ENCODE measurements at places on chromosomes 12 and 14.
A peak's percentile ranks its signal among the peaks of the same experiment; 100 is the strongest.

DNA sequence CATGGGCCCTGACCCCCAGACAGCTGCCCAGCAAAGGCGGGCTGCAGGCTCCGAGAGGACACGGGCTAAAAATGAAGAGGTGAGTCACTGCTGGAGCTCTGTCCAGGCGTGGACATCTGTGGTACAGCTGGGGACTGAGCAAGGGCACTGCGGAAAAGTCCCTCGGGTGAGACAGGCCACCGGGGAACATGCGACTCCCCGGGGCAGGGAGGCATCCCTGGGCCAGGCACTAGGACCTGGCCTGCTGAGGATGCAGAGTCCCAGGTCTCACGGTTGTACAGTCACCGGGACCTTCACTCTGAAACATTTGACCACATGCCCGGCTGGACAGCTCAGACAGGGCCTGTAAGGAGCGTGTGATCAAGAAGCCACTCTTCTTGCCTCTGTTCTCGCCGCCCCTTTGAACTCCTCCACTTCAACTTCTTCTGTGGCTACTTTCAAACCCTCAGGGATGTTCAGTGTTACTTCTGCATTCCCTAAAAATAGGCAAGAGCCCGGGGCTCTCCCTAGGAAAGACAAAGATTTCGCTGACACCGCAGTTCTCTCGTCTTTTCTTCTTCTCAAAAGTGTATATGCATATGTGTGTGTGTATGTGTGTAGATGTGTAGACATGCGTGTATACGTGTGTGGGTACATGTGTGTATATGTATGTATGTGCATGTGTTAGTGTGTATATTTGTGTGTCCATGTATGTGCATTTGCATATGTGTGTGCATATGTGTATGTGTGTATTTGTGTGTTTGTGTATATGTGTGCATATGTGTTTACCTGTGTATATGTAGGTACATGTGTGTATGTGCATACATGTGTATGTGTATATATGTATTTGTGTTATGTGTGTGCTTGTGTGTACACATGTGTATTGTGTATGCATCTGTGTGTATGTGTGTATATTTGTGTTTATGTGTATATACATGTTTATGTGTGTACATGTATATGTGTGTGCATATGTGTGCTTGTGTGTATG lies 5.0 kb upstream of the RFLNA start:
- peak; percentile 30 for DNase-seq

DNA sequence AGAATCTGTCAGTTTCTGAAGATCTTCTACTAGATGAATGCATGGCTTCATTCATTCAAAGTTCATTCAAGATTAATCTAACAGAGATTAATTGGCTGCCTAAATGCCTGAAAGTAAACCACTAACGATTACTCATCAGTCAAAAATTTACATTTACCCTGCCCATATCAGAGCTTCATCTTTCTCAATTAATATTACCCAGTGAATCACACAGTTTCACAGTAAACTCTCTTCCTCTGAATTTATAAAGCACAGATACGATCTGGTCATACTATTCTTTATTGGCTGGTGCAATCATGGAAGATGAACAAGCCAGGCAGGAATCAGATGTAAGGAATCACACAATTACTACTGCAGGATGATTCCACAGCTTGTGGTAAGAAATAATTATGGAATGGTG lies 377.7 kb downstream of the SLC16A7 start:
- no peak for DNase-seq

DNA sequence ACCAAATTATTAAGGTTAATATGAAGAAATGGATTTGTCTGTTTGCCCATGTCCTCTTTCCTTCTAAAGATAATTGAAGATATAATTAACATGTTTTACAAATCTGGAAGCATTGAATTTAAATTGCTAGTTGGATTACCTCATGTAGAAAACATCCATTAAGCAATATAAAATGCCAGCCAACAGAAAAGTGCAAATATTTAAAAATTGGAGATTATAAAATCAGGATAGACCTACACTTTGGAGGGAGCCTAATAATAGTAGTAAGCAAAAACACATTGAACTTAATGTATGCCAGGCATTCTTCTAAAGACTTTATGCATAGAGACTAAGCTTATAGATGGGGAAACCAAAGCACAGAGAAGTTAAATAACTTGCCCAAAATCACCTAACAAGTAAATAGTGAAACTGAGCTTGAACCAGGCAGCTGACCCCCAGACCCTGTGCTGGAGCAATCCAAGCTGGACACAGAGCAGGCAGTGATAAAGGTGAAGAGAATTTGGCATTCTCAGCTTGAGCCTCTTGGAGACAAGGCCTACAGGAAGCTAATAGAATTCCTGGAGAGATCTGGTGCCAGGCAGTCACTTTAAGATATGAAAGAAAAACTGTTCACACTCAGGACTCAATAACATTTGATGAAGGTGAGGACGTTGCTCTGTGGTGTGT lies 119.8 kb downstream of the ASCL1 start:
- DNase-seq, result no peak

DNA sequence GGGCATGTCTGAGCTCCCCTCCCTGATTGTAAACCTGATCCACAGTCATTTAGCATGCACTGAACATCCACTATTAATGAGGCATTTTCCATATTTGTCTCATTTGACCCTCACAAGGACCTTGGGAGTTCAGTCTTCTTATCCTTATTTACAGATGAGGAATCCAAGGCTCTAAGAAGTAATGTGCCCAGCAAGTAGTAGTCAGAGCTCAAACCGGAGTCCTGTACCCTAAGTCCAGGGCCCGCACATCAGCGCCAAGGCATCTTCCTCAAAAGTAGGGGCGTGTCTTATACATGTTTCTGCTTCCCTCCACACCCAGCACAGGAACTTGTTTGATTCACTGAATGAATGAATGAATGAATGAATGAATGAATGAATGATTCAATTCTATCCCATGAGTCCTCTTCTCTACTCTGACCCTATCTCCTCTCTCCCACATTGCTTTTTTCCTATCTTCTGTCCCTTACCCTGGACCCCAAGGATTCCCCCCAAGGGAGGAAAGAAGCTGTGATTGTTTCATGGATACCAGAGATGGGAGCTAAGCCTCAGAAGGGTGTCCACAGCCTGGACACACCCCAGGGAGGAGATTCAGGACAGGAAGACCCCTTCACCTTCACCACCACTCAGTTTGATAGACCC lies 21.8 kb upstream of the KRT8 start:
- DNase-seq, result no peak

DNA sequence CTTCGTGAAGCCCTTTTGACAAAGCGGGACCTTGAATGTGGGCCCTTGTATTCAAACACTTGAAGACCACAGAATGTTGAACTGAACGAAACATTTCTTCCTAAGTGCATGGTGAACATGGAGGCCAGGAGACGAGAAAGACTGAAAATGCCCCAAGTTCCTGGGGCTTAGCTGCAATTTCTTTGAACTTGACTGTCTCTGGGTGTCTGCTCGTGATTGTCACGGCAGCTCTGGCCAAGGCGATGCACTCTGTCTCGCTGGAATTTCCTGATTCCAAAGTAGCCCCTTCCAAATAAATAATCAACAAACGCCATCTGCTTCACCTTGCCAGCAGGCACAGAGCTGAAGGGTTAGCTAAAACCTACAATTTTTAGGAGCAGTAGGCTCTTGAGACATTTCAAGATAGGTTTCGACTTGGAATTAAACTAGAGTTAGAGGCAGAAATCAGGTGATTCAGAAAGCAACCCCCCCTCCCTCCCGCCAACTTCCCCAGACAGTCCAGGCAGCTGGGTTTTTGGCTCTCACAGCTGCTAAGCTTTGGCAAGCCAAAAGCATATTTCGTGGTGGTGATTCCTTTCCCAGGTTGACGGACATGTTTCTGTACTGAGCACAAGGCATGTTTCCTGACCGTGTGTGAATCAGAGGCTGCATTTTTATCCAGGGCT lies 13.5 kb upstream of the IRF2BPL start:
- DNase-seq, result no peak

Measured in SK-N-MC (cell line).